ENCODE measurements at places on chromosomes 1 and 21.

GRCh38 chr1:96492236-96492635 is 229.3 kb upstream of the PTBP2 start:
- no peak for DNase-seq

GRCh38 chr1:118442214-118442613 is 257.2 kb upstream of the SPAG17 start:
- no peak for DNase-seq

DNA sequence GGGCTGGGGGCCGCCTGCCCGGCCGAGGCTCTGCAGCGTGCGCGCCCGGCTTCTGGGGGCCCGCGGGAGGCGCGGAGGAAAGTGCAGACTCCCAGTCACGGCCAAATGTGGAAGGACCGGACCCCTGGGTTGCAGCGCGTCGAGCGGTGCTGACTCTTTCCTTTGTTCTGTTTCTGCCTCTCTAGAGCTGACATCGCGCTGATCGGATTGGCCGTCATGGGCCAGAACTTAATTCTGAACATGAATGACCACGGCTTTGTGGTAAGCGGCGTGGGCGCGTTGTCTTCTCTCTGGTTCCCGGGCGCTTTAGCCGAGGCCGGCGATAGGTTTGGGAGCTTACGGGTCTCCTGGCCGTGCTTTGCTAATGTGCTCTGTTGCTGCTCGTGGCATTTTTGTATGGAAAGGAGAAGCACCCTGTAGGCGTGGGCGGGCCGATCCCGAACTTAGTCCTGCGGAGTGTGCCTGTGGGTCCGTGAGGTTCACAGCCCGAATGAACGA is 629 bp downstream of the PGD start:
- DNase-seq = peak; percentile 31

GRCh38 chr1:240284656-240285414 is 193.2 kb downstream of the FMN2 start:
- no peak for DNase-seq

- DNase-seq = no peak
Measured at GRCh38 chr21:38267991-38268863, 11.4 kb downstream of the KCNJ15 start.

Measured in AG08396 (cell line).